ENCODE measurements at places on chromosomes 5 and 9.

DNA sequence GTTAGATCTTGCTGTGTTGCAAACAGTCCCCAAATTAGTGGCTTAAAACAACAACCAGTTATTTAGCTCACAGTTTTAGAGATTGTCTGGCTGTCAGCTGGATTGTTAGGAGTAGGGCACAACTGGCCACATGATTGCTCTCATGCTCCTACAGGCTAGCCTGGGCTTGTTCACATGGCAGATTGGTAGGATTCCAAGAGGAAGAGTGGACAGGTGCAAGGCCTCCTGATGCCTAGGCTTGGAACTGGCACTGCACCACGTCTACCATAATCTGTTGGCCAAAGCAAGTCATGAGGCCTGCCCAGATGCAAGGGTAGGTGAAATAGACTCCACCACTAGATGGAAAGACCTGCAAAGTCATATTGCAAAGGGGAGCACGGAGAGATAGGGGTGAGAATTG, 76.4 kb downstream of the ACER2 start:
- DNase-seq = no peak

GRCh38 chr5:160899735-160900134, 47.7 kb upstream of the ATP10B start:
- DNase-seq = no peak

GRCh38 chr9:92636627-92637026, 33.3 kb downstream of the IPPK start:
- peak; percentile 30 for DNase-seq

DNA sequence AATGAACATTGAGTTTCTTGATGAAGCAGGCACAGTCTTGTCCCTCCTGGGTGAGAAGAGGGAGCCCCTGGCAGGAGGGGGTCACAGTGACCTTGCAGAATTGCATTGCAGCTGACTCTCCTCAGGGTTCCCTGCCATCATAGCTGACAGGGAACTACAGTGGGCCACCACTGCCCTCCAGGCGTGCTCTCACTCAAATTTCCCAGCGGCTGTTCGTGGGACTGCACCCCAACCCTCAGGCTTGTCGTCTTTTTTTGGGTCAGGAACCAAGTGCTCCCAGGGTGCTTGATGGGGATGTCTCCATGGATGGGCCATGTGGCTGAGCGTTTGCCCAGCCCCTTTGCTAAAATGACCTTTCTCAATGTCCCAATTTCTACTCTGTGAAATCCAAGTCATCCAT, 215.8 kb downstream of the MELK start:
- no peak for DNase-seq

All from lower lobe of right lung (tissue), 2 donors.